Myometrial cell (primary cell): ENCODE measurements at places on chromosomes 7 and 10. TPM values are rescaled to one million over a fixed set of nuclear protein-coding genes. Genes with fewer than 3 reads are reported as not detected.

ALOX5 gene
- not detected in 2 replicates for total RNA-seq

SFTPA2 gene
- total RNA-seq: not detected in 2 replicates

HERPUD2 gene
- total RNA-seq: 15.4 and 36.9 TPM in 2 replicates

FOXI2 gene
- total RNA-seq: not detected in 2 replicates

UCN3 gene
- not detected in 2 replicates for total RNA-seq
